ENCODE measurements at places on chromosomes 2 and 18. TPM values are rescaled to one million over a fixed set of nuclear protein-coding genes. Genes with fewer than 3 reads are reported as not detected.
A peak's percentile ranks its signal among the peaks of the same experiment; 100 is the strongest.

GRCh38 chr2:217393585-217394032 is 533.7 kb upstream of the TNP1 start:
- no peak for DNase-seq

DNA sequence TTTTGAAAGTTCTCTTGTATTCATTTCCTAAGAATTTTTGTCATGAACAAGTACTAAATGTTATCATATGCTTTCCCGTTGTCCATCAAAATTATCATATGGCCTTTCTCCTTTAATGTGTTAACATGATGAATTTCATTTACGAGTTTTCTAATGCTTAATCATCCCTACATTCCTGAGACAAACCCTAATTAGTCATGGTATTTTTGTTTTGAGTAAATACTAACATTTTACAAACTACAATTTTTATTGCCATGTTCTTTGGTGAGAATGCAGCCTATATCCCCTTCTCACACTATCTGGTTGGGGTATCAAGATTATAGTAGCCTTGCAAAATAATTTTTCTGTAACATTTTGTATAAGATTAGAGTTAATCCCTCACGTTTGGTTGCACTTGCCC is 14.5 kb downstream of the SMAD2 start:
- DNase-seq, result no peak

- no peak for DNase-seq
Observed at GRCh38 chr2:190182071-190182524, 119.6 kb upstream of the MSTN start.

DPP4 gene
- total RNA-seq, result 106 TPM

DNA sequence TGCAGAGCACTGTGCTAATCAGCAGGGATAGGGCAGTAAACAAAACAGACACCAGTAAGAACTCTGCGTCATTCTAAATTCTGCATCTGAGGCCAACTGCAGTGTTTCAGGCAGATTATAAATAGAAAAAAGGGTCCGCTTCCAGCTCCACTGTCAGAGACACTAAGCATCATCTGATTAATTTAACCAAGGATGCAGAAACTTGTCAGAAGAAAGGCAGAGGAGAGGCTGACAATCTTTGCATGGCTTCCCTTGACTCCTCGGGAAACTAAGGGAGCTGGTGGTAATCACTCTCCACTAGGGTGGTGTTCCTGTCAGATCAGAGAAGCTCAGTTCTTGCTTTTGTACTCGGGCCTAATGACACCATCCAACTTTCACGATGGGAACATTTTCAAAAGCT is 123.5 kb downstream of the DNAH6 start:
- no peak for DNase-seq

DNA sequence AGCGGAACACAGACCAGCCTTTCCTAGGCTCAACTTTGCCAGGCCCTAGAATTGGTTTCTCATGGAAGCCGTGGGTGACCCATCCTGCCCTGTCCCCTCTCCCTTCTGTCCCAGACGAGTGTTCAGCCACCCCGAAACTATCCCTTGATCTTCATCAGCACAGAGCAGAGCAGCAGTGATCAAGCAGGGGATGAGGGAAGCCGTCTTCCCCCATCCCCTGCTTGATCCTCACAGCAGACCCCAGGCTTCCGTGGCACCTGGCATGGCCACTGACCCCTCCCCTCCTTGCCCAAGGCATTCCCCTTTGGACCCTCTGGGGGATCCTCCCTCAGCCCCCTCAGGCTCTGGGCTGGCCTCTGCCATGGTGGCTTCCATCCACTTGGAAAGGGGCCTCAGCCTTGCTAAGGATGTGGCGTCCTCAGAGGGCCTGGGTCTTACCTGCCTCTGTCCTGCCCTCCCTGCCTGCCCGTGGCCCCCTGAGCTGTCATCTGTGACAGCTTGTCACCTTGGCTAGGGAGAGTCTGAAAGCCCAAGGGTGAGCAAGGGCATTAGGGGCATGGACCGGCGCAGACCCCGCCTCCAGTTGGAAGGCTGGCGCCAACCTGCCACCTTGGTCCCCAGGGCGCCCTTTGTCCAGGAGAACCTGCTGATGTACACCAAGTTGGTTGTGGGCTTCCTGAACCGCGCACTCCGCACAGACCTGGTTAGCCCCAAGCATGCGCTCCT is 10.4 kb upstream of the CCDC74A start:
- no peak for DNase-seq

ATOH8 gene
- total RNA-seq, result 0.12 TPM

DNA sequence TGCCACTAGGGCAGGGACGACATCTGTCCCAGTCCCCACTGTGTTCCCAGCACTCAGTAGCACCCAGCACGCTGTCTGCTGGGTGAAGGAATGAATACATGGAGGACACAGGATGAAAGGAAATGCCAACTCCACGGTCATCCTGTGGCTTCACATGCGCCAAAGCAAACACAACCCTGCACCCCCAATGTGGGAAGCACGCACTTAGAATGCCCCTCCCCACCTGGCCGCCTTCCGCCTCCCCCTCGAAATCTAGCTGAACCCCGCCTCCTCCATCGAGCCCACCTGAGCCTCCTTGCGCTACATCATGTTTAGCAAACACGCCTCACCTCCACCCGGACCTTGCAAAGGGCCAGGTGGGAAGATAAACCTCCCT is 33.9 kb downstream of the ADCY3 start:
- DNase-seq, result no peak

CCDC148 gene
- not detected for total RNA-seq

DNA sequence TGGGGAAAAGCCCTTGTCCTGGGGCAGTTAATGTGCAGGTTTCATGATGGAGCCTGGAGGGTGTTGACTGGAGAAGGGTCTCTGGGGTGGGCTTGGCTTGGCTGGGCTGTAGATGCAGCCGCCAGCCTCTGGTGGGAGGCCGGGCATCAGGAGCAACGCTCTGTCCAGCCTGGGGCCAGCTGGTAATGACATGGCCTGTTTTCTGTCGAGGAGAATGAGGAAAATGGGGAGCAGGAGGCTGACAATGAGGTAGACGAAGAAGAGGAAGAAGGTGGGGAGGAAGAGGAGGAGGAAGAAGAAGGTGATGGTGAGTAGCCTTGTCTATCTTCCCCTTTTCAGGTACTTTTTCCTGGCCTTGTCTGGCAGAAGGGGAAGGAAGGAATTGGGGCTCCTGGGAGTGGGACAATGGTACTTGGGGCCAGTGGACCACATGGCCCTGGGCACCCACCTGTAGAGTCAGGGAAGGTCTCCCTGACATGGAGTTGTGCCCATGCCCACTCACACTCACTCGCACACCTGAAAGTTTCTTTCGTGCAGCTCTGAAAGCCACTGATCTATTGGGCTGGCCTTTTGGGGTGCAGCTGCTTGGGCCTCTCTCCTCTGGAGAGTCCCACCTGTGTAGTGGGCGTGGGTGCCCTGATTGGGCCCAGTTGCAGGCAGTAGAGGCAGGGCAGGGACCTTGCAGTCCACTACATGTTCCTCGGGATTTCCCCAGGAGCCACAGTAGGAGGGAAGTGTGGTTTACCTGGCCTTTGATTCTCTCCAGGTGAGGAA is 3.5 kb downstream of the PTMA start:
- DNase-seq, result no peak

GRCh38 chr2:219459460-219460311 is 25.0 kb downstream of the SPEG start:
- DNase-seq, result peak; percentile 51

GPR155 gene
- total RNA-seq, result 13.5 TPM

DNA sequence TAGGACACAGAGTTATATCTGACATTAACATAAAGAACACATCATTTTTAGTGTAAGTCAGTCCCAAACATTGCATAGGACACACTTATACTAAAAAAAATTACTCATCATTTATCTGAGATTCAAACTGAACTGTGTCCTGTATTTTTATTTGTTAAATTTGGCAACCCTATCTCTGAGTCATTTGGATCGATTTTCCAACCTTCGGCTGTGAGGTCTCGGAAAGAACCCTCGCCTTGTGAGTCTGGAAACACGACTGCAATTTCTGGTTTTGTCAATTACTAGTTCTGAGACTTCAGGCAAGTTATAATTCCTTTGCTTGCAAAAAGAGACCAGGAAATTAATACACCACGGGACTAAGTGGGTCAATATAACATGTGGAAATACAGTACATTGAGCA is 14.0 kb downstream of the ATP8B1 start:
- DNase-seq, result no peak

DNA sequence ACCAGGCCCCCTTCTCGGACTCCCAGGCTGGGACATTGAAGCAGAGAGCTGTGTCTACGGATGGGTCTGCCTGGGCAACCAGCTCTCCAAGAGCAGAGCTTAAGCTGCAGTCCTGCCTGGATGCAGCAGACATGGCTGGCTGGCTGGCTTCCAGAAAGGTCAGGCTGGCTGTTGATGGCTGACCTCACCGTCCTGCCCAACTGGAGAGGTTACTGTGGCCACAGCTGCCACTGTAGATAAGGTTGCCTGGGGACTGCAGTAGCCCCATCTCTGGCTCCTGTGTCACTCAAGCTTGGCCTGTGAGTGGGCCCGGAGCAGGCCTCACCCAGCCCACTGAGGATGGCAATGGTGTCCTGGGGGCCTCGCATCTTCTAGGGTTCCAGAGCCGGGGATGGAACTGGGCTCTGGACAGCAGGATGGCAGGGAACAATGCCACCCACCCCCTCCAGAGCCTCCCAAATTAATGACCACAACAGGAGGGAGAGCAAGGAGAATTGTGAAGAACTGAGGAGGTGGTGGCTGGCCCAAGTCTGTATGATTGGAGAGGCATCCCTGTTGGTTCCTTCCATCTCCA is 37.0 kb upstream of the FOSL2 start:
- no peak for DNase-seq

GPBAR1 gene
- 0.82 TPM for total RNA-seq

DNA sequence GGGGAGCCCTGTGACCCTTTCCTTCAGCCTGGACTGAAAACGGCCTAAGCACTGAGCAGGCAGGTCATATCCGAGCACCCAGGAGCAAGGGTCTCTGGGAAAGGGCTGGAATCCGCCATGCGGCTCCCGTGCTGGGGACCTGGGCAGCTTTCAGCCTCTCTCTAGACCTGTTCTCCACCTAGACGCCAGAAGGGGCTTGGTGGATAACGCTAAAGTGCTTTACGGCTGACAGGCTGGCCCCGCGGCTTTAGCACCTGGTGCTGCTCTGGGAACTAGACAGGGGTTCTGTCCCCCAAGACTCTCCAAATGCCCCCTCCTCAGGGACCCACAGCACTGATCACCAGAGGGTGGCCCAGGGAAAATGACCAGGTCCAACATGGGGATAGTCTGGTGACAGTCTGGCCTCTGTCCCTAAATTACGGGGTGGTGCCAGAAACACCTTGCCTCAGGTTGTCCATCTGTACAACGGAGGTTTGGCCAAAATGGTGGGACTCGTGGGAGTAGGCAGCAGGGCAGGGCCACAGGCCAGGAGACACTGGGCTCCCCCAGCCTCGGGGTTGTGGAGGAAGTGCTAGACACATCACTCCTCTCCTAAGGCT is 13.0 kb downstream of the SDC1 start:
- no peak for DNase-seq

ST8SIA5 gene
- total RNA-seq, result not detected

VWC2L gene
- total RNA-seq, result not detected

GRCh38 chr18:21484851-21485636 is 115.5 kb downstream of the ESCO1 start:
- no peak for DNase-seq

GRCh38 chr2:39484206-39484605 is 47.1 kb upstream of the MAP4K3 start:
- DNase-seq, result no peak

- no peak for DNase-seq
Observed at GRCh38 chr2:195343942-195344530, 313.0 kb upstream of the SLC39A10 start.

DNA sequence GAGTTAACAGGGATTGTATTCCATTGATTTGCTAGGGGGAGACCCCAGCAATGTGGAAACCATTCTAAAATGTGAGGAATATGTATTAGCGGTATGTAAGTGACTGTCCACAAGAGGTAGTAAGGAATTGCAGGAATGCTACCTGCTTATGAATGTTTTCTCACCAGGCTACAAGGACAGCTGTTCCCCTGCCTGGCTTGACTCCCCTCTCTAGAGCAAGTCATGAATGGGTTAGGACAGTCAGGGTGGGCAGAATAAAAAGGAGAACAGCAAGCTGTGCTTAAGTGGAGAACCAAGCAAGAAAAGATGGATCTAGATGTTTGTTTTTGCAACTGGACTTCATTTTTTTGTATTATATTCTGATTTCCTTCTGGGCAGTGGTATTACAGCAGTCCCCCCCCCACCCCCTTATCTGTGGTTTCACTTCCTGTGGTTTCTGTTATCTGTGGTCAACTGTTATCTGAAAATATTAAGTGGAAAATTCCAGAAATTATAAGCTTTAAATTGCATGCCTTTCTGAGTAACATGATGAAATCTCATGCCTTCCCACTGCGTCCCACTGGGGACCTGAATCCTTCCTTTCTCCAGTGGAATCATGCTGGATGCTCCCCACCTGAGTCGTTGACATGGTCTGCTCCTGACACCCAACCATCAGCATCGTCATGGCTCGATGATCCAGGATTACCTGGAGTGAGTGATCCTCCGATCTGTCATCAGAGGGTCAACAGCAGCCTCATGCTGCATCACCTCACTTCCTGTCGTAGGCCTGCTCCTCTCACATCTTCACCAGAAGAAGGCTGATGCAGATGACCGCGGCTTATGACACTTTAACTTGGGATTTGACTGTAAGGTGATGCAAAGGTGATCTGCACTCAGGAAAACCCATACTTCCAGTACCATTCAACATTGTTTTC is 52.2 kb downstream of the VAPA start:
- DNase-seq, result no peak

GRCh38 chr2:236338495-236339184 is 74.4 kb upstream of the ASB18 start:
- peak; percentile 34 for DNase-seq

DNA sequence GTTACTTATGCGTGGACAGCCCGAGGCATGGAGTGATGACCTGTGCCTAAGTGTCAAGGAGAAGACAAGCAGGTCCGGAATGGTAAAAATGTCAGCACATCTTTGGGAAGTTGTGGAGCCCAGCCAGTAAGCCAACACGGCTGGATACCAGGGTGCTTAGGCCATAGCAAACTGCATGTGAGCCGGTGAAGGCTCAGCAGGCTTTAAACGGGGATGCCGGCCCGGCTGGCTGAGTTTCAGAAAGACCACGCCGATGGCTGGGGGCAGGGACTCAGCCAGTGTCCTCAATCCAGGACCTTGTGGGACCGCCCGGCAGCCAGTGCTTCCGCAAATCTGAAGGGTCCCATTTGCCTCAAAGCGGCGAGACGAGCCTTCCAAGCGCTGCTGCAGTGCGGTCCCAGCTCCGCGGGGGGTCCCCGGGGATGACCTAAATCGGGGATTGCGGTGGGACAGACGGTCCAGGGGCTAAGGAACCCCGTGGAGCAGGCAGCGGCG is 946 bp upstream of the AGAP1 start:
- DNase-seq, result no peak

DNA sequence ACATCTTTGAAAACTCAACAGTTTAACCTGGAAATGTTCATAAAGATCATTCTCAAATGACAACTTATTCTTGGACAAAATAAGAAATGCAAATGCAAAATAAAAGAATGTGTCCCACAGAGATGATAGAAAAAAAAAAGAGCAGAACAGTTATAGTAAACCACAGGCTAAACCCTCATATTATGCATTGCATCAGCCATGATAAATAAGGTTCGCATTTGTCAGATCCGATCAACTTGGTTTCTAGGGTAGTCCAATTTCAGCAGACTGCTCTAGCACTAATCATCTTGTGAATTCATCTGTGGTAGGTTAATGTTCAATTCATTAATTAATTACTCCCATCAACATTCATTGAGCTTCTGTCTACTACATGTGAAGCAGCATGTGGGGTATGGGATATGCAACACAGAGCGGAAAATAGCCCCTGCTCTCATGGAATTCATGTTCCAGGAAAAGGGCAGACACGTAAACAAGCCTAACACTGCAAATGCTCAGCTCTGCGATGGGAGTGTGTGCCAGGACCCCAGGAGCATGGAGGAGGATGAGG is 316.2 kb upstream of the REV1 start:
- DNase-seq, result no peak

GRCh38 chr18:48541747-48542400 is 3.0 kb downstream of the CTIF start:
- DNase-seq, result no peak
